ENCODE measurements at places on chromosomes 12 and 14. TPM values are rescaled to one million over a fixed set of nuclear protein-coding genes. Genes with fewer than 3 reads are reported as not detected.

Gene GPR65
- 0.07 TPM for total RNA-seq

Gene LRP1-AS
- total RNA-seq, result not detected

Gene PPM1H
- total RNA-seq, result 3.9 TPM

Gene SP1
- 27.4 TPM for total RNA-seq

Gene LRRK2
- 3.8 TPM for total RNA-seq

Gene SERPINA12
- total RNA-seq, result not detected

Gene IFNG-AS1
- not detected for total RNA-seq
